ENCODE measurements at places on chromosomes 7 and 10.

DNA sequence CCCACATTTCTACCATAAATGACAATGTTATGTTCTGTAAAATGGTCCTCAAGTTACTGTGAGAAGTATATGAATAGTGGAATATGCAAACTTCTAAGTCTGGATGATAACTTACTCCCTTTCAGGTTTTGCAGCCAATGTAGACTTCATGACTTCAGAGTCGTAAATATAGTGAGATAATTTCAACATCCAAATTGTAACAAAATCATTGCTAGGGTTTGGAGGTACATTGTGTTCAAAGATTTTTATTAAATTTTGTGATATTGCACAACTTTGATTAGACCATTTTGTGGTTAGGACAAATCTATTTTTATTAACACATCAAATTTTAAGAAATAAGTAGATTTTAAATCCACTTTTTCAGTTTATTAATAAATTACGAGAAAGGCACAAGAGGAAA, 270.3 kb downstream of the RNLS start:
- no peak for DNase-seq

DNA sequence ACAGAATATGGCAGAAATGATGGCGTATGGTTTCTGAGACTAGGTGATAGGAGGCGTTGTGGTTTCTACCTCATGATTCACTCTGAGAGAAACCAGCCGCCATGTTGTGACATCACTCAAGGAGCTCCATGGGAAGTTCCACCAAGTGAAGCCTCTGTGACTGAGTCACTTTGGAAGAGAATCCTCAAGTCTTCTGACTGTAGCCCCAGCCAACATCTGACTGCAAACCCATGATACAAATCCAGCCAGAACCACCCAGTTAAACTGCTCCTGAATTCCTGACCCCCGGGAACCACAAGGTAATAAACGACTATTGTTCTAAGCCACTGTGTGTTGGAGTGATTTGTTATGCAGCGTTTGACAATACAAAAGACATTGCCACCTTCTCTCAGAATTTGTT, 91.1 kb upstream of the CARD11 start:
- DNase-seq, result no peak

DNA sequence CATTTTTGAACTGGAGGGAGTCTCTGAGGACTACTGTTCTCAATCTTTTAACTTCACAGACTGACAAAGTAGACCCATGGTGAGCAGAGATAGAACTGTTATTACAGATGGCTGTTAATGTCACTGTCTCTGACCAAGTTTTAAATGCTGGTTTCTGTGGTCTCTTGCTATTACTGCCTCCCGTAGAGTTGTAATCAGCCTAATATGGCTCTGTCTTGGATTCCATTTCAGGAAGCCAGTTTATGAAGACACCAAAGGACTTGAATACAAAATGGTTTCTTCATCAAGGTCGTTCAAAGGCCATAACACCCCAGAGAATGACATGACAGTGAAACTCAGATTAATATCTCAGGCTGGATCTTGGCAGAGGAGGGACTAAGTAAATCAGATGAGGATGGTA, 3.9 kb downstream of the SFRP4 start:
- DNase-seq, result no peak

DNA sequence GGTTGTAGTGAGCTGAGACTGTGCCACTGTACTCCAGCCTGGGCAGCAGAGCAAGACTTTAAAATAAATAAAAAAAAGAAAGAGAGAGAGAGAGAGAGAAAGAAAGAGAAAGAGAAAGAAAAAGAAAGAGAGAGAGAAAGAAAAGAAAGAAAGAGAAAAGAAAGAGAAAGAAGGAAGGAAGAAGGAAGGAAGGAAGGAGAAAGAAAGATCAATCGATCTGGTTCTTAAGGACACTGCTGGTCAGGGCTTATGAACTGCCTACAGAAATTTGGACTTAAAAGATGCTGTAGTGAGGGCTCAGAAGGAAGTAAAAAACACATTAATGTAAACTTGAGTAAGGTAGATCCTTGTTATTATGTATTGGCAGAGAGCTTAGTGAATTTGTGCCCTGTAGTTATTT, 62.4 kb downstream of the COPG2 start:
- no peak for DNase-seq

GRCh38 chr7:158729646-158730382, 25.2 kb upstream of the NCAPG2 start:
- no peak for DNase-seq

DNA sequence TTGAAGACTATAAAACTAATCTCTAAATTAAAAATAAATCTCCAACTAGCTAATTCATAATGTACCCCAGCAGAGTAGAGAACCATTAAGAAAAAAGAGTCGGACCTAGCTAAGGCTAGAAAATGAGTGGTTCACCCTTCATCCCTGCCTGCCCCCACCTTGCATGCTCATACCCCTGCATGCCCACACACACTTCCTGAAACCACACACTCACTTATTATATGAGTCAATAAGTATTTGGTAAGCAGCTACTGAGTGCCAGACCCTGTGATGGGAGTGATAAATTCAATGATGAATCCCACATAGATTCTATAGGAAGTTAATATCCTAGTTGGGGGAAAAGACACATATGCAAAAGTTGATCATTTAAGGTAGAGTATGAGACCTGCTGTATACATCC, 152.9 kb upstream of the INHBA start:
- DNase-seq, result no peak

DNA sequence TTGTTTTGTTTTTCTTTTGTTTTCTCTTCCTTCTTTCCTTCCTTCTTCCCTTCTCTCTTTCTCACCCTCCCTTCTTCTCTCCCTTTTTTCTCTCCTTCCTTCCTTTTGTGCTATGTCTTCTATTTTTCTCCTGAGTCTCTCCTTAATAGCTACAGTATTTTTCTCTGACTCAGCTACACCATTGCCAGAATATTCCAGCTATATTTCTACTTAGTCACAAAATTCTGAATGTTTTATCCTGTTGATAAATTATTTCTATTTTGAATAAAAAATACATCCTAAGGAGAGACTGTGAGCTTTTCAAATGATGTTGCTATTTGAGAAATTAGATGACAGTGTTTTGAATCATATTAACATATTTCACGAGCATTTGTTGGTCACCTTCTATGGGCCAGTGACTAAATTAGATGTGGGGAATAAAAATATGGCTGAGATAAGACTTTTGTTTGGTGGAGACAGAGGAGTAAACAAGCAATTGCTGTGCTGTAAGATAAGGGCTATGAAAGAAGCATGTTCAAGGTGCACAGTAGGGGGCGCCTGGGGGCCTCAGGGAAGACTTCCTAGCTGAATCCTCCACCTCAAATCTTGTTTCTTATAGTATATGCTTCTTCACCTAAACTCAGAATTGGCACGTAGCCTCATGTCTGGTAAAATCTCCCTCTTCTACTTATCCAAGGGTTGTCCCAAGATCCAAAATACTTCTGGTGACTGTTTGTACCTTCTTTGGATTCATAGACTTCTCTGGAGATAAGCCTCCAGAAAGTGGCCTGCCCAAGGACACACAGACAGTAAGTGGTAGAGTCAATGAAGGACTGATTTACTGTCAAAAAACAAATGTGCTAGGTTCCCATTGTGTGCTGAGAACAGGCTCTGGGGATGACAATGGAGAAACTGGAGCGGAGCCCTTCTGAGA, 115.5 kb upstream of the CREB5 start:
- no peak for DNase-seq

- no peak for DNase-seq
These were observed 74.8 kb downstream of the TPST1 start for GRCh38 chr7:66279912-66280311.

- DNase-seq, result peak; percentile 94
These were observed 4.4 kb downstream of the RASSF4 start for GRCh38 chr10:44963772-44964633.
